Body of pancreas (tissue), 4 donors: ENCODE measurements at places on chromosomes 4 and X.

GRCh38 chr4:94237271-94237670 lies 29.6 kb downstream of the SMARCAD1 start:
- DNase-seq = no peak

GRCh38 chrX:94178145-94178788 lies 504.3 kb downstream of the FAM133A start:
- no peak for DNase-seq

DNA sequence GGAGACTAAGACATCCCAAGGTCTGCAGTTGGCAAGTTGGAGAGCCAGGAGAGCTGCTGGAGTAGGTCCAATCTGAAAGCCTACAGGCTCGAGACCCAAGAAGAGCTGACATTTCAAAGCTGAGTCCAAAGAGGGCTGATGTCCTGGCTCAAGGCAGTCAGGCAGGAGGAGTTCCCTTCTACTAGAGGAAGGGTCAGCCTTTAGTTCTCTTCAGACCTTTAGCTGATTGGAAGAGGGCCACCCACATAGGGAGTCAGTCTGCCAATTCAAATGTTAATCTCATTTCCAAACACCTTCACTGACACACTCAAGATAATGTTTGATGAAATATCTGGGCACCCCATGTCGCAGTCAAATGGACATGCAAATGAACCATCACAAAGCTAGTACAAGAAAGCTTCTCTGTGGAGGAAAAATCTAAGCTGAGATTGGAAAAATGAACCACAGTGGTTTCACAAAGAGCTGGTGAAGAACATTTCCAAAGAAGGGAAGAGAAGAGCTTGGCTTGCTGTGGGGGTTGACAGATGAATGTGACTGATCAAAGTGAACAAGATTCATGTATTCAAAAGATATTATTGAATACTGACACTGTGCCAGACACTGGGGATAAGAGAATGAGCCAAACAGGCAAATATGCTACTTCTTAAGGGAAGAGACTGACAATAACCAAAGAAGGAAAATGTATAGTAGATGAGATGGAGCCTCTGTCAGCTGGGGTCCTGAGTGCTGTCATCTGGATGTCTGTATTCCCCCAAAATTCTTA lies 61.2 kb downstream of the STK32B start:
- DNase-seq = no peak

DNA sequence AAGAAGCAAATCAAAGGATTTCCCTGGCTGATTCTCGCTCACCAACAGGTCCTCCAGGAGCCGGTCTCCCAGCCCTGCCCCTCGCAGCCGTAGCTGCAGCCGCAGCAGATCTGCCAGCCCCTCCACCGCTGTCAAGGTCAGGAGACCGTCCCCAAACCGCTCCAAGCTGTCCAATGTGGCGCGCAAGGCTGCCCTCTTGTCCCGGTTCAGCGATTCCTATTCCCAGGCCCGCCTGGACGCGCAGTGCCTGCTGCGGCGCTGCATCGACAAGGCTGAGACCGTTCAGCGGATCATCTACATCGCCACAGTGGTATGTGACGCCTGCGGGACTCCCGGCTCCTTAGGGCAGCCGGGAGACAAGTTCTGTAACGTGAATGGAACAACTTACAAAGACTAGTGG lies 25.6 kb downstream of the SPATA18 start:
- DNase-seq = no peak
